ENCODE measurements at places on chromosomes 7 and 10. TPM values are rescaled to one million over a fixed set of nuclear protein-coding genes. Genes with fewer than 3 reads are reported as not detected.

DNA sequence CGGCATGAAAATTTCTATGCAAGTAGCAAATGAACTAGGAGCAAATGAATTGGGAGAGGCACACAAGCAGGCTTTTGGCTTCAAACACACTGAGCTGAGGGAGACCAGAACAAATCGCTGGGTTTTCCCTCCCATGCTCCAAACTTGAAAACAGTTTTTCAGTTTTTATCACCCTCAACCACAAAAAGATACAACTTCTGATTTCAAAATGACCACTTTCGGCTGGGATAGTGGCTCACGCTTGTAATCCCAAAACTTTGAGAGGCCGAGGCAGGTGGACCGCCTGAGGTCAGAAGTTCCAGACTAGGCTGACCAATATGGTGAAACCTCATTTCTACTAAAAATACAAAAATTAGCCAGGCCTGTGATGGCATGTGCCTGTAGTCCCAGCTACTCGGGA lies 9.0 kb upstream of the CHUK start:
- DNase-seq: no peak

- no peak for DNase-seq
Observed at GRCh38 chr7:132395361-132395760, 180.9 kb downstream of the PLXNA4 start.

GRCh38 chr7:151118108-151119054 lies 32.1 kb downstream of the AGAP3 start:
- DNase-seq: no peak

- peak; percentile 66 for DNase-seq
Observed at GRCh38 chr7:117012696-117013095, 59.4 kb downstream of the ST7 start.

DNA sequence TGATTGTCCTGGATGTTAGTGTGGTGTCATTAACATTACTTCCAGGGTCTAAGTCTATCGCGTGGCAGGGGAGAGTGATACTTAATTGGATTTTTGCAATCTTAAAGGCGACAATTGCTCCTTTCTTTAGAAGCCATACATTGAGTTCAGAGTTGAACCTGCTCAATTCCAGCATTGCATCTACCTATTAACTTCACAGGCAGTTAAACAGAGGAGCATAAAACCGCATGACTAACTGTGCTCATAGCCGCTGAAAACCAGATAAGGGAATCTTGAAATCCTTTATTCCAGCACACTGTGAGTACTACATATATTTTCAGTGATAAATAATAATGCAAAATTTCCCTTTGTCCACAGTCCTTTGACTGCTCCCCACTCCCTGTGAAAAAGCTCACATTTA lies 255.3 kb downstream of the STK31 start:
- DNase-seq: no peak

- no peak for DNase-seq
Observed at GRCh38 chr10:51001587-51001986, 72.7 kb upstream of the PRKG1 start.

GRCh38 chr10:110746254-110746826 lies 102.2 kb downstream of the RBM20 start:
- peak; percentile 71 for DNase-seq

DNA sequence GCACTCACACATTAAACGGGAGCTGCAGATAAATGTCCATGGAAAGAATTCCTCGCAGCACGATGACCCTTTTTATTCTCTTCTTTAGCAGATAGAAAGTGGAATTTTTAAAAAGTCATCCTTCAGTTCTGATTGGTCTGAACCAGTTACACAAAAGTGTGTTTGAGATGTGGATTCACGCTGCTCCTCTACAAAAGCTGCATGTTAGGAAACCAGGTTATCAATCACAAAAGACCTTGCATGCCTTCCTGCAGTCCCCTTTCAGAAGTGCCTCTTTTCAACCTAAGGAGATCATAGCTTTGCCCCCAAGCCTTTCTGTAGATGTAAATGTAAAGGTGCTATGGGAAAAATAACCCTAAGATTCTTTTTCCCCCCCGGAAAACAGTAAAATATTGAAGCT lies 299.7 kb downstream of the PLXDC2 start:
- DNase-seq: no peak

DNA sequence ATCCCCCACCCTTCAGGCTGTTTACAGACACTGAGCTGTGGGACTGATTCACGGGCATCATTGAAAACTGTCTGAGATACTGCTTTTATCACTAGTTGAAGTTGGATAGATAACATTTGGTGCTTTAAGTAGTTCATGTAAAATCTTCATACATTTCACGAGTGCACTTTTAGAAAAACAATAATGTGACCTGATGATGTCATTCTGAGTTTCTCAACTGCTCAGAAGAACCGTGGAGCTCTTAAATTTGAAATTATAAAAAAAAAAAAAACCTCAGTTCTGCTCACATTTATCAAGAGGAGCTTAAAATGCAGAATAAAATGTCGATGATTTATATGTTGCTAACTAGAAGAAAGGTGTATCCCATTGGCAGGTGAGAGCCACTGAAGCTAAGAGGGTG lies 81.5 kb downstream of the GALNT11 start:
- peak; percentile 48 for DNase-seq

AS3MT gene
- 7.5 TPM for total RNA-seq

CFAP58 gene
- 0.83 TPM for total RNA-seq

TBL2 gene
- total RNA-seq: 81.7 TPM

Measured in IMR-90 (cell line).